ENCODE measurements at places on chromosomes 3 and 15.

DNA sequence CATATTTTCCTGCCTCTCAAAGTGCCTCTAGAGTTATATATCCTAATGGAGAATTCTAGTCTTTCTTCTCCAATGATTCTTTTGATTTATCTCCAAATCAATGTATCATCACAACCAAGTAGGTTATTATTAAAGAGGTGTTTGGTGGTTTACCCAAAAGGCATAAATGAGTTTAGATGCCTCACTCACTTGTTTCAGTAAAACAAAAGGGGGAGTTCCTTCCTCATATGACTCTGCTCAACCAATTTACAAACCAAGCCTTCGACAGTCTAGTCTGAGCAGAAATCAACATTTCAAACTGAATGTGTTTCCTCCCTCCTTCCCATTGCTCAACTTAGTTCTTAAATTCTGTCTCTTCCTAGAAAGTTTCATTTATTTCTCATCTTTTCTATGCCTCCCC is 116.5 kb downstream of the TNIK start:
- DNase-seq, result no peak

- DNase-seq, result no peak
These were observed 41.3 kb downstream of the NECTIN3 start for GRCh38 chr3:111112913-111113312.

DNA sequence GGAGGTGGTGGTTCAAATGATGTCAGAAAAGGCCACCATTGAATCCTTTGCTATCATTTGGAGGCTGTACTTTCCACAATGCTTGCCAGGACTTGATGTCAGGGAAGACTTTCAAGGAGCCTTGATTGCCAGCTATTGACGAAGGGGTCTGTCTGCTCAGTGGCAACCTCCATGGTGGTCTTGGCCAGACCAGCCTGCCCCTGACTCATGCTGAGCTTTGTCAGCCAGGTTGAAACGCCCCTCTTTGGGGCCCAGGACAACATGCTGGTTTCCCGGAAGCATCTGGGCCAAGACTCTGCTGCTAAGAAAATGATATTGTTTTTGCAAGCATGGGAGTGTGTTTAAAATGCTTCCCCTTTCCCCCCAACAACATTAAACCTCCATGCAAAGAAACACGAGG is 26.7 kb downstream of the CGNL1 start:
- DNase-seq, result no peak

DNA sequence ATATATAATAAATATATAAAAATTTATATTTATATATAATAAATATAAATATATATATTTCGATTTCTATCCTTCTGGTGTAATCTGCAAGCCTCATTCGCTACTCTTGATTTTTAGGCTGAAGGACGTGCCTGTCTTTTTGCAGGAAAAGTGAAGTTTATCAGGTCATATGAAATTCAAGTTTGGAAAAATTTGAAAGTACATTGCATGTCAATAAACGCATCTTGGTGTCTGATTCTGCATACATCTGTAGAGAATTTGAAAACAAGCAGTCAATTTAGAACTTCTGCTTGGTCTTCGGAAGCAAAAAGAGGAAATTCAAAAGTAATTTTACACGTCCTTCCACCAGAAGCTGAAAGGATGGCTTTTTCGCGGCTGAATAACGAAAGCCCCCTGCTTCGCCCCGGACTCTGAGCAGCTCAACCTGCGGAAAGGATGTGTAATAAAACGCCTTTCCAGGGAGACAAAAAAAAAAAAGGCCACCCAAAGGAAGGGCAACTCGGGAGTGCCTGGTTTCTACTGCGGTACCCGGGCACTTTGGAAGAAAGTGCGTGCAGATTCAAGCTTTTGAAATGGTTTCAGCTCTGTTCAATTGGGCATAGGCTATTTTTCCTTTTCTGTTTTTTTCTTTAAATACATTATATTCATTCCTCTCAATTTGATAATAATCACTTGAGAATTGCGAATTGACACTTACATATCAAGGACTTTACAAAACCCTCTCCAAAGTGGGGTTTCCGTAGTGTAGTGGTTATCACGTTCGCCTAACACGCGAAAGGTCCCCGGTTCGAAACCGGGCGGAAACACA is 1.5 kb upstream of the MYNN start:
- peak; percentile 60 for DNase-seq

DNA sequence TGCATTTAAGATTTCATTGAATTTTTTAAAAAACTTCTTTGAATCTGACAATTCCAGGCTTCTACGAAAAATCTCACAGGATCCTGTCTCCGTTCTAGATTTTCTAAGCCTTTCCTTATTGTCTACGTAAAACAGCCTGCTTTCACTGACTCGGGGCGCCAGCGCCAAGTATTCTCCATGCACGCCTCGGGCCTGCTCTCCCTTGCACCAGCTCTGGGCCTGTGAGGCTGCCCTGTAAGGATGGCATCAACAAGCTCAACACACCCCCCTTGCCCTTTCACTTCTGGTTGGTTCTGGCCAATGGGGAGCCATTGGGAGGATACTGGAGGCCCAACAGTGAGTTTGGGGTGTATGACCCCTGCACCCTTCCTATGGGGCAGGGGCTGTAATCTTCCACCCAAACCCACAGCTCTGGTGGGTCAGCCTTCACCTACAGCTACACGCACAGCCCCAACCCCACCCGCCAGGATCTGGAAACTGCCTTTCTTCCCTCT is 47.8 kb downstream of the SLC41A3 start:
- no peak for DNase-seq

GRCh38 chr15:69403594-69403993 is 10.6 kb upstream of the KIF23 start:
- no peak for DNase-seq

- no peak for DNase-seq
These were observed 51.7 kb upstream of the HES1 start for GRCh38 chr3:194084284-194084683.

DNA sequence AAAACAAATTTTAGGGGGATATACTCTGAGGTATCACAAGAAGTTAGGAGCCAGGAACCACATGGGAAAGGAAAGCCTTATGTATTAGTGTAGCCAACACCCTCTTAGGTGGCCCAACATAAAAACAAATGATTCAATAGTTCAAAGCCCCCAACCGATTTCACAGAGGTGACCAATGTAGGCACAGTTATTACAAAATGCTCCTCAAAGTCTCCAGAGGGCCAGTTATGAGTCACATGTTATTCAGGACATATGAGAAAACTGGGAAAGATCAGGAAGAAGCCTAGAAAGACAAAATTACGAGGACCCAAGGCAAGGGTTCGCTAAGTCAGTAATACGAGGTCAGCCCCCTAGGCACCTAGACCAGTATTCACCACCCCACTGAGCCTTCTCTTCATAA is 29.9 kb upstream of the FBN1 start:
- no peak for DNase-seq

GRCh38 chr3:61650719-61651410 is 89.5 kb downstream of the PTPRG start:
- DNase-seq, result no peak

DNA sequence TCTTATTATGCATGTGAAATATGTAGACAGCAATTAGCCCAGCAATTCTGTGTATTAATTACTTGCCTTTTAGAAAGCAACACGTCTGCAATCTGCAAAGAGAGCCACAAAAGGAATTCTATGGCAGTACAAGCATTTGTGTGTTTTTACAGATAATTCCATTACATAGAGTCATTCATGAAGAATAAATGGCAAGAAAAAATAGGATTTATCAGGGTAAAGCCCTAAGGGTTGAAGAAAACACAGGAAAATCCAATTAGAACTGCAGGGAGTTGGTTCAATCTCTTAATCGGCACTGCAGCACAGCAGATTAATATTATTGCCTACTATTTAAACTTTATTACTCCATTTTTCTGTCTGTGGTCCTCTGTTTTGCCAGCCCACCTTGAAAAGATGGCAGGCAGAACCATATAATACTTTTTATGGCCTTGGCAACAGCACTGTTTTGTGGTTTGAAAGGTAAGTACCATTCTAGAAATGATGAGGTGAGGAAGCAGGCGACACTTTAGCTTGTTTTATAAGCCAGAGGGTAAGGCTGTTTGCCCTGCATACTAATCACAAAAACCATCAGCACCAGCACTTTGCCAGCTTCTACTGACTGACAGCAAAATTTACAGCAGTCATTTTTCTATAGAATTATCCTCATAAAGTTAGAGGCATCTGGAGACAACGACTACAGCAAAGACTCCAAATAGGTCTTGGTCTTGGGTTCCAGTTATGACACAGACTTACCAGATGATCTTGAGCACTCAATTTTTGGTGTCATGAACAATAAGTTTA is 638.2 kb upstream of the NAALADL2 start:
- DNase-seq, result no peak

DNA sequence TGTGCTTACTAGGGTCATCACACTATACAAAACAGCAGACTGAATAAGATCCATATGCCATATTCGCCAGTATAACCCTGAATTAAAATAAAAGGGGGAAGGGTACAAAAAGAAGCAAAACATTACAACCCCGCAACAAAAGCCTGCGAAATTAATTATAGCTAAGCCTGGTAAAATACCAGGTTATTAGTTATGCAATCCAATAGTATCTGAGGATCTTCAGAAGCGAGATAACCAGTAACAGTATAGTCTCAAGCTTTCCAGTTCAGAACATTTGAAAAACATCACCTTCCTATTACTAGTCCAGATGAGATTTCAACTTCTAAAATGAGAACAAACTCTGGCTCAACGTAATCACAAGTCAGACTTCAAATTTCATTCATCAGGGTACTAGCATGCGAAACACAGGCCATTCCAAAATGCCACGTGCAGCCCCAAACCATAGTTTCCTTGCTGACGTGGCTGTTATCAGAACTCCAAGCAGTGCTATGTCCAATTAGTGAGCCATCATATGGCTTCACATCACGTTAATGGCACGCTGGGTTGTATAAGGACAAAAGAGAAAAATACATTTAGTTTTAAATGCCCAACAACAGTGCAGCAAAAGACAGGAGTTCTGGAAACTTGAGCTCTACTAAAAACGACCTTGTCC is 1.1 kb downstream of the SSR3 start:
- peak; percentile 22 for DNase-seq

GRCh38 chr15:31733424-31733823 is 296.9 kb upstream of the CHRNA7 start:
- DNase-seq, result no peak

GRCh38 chr3:147813256-147813655 is 404.1 kb downstream of the ZIC1 start:
- DNase-seq, result no peak

DNA sequence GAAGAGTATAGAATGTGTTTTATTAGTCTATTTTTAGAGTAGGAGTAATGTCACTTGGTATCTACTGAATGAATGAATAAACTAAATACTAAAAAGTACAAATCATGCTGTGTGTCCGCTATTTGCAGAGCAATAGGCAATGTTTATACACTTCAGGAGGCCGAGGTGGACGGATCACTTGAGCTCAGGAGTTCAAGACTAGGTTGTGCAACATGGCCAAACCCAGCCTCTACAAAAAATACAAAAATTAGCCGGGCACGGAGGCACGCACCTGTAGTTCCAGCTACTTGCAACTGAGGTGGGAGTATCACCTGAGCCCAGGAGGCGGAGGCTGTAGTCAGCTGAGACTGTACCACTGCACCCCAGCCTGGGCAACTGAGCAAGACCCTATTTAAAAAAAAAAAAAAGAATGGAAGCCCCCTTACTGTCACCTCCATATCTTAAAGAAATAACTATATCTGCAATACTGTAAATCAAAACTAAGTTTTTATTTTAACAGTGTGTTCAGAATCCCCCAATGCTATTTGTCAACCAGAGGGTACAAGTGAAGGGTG is 98.4 kb downstream of the DHX30 start:
- no peak for DNase-seq

- DNase-seq, result no peak
These were observed 28.9 kb upstream of the ACAD9 start for GRCh38 chr3:128850544-128850943.

DNA sequence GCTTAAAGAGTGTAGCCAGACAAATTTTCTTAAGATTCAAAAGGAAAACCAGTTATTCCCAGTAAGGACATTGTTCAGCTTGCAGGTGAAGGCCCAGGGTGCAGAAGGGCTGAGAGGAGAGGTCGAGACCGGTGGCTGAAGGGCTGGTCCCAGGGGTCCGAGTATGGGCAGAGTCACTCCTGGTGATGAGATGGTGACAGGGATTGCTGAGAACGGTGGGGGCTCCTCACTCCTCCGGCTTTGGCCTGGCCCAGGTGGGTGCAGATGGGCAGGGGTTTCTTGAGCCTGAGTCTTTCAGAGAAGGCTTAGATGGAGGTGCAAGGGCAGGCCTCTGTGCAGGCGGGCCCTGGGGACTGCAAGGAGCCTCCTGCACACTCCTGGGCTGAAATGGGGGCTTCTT is 56.2 kb downstream of the ZNF445 start:
- DNase-seq, result no peak

GRCh38 chr3:190644766-190645165 is 130.9 kb downstream of the IL1RAP start:
- no peak for DNase-seq

GRCh38 chr15:70765504-70766281 is 2.3 kb upstream of the UACA start:
- DNase-seq, result no peak

GRCh38 chr3:62940771-62941563 is 65.8 kb upstream of the CADPS start:
- DNase-seq, result no peak

DNA sequence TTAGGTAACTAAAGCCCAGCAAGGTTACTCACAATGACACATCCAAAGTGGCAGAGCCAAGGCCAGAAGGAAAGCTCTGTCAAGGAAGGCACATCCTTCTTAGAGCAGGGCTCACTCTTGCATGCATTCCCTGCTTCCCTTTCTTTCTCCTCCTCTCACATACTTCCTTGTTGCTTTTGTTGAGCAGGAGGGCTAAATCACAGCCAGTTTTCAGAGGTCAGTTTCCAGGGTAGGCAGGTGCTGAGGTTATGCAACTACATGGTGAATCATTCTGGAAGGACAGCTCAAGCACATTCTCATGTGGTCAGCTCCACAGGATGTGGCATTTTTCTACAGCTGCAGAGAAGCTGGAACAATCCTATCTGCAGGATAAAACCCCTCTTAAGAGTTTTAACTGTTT is 275.6 kb downstream of the ZNF621 start:
- no peak for DNase-seq

GRCh38 chr15:38650936-38651327 is 86.3 kb upstream of the RASGRP1 start:
- no peak for DNase-seq

DNA sequence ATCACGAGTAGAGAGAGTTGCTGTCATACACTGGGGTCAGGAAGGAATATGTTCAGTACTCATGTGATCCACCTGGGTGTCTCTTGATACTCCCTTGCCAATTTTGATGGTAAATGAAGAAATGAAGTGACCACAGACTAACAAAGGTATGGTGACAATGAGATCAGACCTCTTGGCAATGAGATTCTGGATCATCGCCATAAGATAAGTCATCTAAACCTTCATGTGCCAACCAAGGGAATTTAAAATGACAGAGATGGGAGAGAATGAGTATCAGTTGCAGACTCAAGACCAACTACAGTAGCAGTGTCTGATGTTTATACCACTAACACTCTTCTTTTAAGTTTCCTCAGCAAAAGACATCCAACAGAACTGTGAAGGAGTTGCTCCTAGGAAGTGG is 601.0 kb downstream of the MECOM start:
- DNase-seq, result no peak

GRCh38 chr3:156535162-156535627 is 19.7 kb downstream of the SSR3 start:
- DNase-seq, result no peak

- DNase-seq, result no peak
These were observed 38.0 kb downstream of the WNT7A start for GRCh38 chr3:13841826-13842225.

- no peak for DNase-seq
These were observed 611 bp upstream of the SLC27A2 start for GRCh38 chr15:50181201-50181968.

All from stimulated activated CD4-positive, alpha-beta T cell treated with anti-CD3 and anti-CD28 coated beads, Interleukin-2, amount 100 ng/mL, for 24 hours (primary cell).